ENCODE measurements at places on chromosomes 13 and 19.

- no peak for DNase-seq
Observed at GRCh38 chr13:49667773-49668172, 23.5 kb downstream of the EBPL start.

DNA sequence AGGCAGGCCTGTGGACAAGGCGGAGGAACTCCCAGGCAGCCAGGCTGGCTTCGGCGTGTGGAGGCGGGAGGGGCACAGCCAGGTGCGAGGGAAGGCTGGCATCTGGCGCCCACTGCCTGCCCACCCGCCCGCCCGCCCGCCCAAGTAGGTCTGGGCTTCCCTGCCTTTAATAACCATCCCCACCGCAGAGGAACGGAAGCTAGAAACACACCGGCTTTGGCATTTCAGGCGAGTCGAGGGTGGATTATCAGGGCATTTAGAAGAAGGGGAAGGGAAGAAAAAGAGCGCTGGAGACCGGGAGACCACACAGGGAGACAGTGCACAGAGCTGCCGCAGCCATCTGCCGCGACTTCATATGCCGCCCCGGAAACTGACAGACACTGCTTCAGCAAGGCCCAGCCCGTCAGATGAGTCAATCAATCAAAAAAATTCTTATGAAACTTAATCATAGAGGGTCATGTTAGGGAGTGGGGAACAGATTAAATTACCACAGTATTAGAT is 199.7 kb downstream of the TSHZ3 start:
- DNase-seq: no peak

- no peak for DNase-seq
Observed at GRCh38 chr13:48299591-48299990, 4.0 kb upstream of the RB1 start.

- DNase-seq: no peak
Observed at GRCh38 chr19:1648920-1649541, 3.4 kb downstream of the TCF3 start.

DNA sequence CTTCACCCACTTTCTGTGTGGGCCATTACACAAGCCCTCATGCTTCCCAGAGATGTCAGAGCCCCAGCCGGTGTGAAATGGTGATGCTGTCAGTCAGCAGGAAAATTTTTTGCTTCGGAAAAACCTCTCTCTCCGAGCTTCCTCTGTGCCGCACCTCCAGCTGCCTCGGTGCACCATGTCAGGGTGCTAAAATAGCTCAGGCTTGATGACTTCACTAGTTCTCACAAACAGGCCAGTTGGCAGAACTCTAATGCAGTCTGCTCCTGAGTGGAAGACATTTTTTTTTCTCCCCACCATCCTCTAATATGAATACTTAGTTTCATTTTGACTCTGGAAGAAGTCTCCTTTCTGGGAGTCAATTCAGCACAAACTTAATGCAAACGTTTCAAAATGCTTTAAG is 71.3 kb downstream of the KLF12 start:
- no peak for DNase-seq

DNA sequence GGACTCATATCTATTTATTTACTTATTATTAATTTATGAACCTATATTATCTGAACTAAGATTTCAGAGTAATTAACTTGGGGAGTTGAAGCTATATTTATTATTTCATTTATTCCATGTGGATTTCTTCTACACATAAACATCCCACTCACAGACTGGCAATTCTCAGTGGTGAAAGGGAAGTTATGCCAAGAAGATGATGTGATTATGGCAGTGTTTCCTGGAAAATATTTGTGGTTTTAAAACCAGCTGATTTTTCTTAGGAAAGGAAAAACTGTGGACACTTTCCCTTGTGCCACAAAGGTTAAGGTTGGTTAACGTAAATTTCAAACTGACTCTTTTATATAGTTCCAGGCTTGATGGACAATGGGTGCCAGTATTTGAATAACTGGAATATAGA is 513.1 kb downstream of the SLITRK6 start:
- no peak for DNase-seq

DNA sequence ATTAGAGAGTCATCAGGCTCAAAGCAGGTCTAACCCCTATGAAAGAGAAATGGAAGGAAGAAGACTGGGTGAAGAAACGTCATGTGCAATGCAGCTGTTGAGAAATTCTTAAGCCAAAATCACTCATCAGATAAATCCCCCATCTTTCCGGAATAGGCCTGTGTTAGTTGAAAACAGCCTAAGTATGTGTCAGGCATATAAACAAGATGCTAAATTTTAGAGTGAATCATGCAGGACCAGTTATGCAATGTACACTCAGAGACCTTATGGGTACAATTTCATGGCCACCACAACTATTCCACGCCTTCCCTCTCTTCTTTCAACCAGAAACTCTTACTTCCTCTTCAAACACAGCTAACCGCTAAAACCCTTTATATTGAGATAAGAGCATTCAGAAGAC is 717.7 kb upstream of the ATXN8OS start:
- DNase-seq: no peak

DNA sequence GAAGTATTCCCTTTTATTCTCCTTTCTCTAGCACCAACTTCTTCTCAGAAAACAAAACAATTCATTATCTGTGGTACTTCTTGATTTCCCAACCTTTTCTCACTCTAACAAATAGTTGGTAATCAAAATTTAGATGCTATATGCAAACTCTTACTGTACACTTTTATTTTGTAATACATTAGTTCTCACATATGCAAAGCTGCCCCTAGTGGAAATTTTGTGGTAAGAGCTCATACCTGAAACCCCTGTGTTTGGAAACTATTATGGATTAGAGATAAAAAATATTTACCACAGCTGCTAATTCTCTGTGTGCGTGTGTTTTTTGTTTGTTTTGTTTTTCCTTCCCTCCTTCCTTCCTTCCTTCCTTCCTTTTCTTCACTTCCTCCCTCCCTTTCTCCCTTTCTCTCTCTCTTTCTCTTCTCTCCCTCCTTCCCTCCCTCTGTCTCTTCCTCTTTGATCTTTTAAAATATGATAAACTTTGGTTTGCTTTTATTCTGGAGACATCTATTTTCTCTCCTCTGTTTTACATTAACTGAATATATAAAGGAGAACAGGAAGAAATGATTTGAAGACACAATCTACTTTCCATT is 537.4 kb downstream of the SLITRK6 start:
- DNase-seq: no peak

- DNase-seq: peak; percentile 81
Observed at GRCh38 chr19:46014941-46015686, 7.7 kb downstream of the PGLYRP1 start.

DNA sequence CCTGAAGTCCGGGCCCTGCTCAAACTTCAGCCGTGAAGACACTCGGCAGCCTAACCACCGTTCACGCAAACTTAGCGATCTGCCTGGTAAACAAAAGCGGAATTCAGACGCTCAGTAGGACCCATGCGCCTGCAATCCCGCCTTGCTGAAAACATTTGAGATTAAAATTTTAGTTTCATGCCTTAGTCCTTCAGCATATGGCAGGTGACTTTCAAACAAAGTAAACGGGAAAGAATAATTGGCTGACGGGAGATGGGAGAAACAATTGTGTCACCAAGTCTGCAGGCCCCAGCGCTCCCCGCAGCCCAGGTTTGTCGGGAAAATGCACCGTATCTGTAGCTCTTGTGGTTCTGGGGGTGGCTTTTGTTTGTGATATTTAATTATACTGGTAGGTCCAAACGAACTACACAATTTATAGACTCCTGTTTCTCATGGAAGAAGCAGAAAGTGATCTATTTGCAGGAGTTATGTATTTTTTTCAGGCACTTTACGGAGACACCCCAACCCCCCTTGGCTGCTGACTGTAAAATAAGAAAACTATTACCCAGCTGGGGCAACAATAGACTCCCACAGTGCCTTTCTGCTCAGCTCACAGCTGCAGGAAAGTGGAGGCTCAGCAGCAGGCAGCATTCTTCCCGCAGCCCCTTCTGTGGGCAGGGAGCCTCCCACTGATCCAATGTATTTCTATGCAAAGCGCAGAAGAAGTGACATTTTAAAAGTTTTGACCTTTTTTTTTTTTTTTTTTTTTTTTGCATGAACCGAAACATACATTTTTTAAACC is 94.8 kb downstream of the SOX1 start:
- no peak for DNase-seq

- no peak for DNase-seq
Observed at GRCh38 chr13:29709407-29710069, 114.0 kb upstream of the SLC7A1 start.

DNA sequence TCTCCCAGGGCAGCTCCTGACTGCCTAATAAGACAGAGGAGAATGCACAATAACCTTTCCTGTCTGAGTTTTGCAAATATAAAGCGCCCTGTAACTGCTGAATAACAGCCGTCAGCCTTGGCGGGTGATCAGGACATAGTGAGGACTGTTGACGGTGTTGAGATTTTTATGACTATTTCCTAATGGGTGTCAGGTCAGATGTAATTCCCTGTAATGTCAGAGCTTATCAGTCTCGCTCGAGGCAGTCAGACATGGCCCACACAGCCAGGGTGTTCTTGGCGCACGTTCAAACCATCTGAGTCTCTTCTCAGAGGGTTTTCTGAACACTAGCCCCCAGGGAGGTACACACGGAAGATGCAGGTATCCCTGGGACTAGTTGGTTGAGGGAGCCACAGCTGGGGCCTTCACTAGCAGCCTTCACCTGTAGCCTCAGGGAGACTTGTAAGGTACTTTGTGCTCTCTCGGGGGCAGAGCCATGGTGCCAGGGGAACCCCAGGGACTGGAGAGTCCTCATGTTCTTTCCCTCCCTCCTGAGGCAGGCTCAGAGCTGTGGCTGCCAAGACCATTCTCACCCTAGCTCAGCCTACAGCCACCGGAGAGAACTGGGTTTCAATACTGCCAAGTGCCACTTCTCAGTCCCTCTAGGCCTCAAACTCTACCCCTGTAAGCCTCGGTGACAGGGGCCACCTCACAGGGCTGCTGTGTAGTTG is 213.1 kb downstream of the UQCRFS1 start:
- no peak for DNase-seq

GRCh38 chr13:51865838-51866237 is 4.1 kb downstream of the CCDC70 start:
- no peak for DNase-seq

DNA sequence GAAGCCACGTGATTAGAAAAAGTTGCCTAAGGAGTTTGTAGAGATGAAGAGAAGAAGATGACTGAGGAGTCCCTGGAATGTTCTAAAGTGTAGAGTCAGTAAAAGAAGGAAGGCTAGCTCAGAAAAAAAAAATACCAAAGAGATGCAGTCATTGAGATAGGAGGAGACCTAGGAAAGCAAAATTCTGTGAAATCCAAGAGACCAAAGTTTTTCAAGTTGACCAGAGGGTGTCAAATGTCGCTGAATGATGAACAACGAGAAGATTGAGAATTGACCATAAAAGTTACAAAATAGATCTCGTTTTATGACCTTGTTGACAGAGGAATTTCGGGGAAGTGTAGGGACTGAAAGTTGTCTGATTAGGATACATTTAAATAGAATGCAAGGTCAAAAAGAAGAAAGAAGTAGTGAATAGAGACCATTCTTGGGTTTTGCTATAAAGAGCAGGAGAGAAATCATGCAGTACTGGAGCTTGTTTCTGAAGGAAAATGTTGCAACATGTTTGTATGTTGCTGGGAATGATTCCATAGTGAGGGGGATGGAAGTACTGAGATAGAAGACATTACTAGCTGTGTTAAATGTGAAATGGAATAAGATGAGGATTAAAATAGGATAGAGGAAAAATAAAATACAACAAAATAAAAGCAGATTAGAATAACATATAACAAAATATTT is 30.2 kb upstream of the HTR2A start:
- no peak for DNase-seq

DNA sequence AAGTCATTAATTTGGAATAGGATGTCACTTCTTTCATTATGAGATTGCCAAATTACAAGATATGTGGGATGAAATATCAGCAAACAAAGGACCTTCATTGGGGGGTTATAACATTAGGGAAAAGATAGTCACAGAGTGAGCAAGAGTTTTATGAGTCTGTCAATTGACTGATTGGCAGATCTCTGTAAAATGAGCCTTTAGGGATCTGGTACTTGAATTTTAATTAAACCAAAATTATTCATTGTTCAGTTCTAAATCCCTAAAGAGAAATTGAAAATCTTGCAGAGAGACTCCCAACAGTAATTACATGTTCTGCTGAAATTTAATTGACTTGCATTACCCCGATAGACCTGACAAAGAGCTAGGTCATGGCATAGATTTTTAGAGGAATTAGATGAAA is 768.1 kb upstream of the SPRY2 start:
- DNase-seq: no peak

- DNase-seq: no peak
Observed at GRCh38 chr13:82571653-82572052, 1310.6 kb downstream of the SLITRK1 start.

- DNase-seq: no peak
Observed at GRCh38 chr13:109645831-109646230, 140.6 kb downstream of the IRS2 start.

GRCh38 chr13:30033681-30034457 is 183.5 kb upstream of the UBL3 start:
- no peak for DNase-seq

DNA sequence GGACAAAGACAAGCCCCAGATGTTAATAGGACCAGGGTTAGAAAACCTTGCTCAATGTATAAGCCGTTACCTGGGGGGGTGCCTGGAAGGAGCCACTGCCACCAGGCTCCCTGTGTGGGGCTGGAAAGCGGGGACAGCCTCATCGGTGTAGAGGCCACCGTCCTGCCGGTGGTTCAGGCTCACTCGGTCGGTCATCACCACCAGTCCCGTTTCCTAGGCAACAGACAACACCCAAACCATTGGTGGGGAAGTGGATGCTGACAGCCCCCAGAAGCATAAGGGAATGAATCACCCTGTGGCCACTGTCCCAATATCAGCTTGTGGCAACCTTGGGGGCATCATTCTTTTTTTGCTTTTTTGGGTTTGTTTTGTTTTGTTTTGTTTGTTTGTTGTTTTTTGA is 55.8 kb downstream of the CPAMD8 start:
- no peak for DNase-seq

DNA sequence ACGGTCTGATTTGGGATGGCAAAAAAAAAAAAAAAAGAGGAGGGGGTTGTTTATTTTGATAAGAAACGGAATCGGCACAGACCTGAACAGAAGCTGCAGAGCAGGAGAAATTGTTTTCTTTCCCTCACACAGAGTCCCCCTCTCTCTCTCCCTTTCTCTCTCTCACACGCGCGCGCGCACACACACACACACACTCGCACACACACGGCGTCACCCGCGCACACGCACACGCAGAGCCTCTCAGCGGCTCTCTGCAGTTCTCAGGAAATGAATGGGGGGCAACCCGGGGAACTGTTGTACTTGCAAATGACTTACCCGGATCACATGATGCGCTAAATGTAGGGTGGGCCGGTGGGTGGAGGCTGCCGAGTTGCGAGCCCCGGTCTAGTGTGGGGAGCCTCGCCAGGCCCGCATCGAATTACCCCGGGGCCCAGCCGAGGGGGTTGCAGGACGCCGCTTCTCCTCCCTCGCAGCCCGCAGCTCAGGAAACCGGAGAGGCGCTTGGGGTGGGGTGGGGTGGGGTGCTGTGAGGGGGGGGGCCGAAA is 475 bp downstream of the KLF12 start:
- peak; percentile 89 for DNase-seq

DNA sequence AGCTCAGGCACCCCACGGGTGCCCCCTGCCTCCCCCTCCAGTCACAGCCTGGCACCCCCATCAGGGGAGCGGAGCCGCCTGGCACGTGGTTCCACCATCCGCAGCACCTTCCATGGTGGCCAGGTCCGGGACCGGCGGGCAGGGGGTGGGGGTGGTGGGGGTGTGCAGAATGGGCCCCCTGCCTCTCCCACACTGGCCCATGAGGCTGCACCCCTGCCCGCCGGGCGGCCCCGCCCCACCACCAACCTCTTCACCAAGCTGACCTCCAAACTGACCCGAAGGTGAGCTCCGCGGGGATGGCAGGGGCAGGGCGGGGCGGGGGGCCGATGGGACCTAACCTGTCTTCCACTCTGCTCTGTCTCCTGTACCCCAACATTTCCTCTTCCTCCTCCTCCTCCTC is 25.0 kb downstream of the CKM start:
- no peak for DNase-seq

GRCh38 chr13:22740264-22740663 is 440.5 kb upstream of the SGCG start:
- no peak for DNase-seq
